ENCODE measurements at places on chromosomes 3 and 15. TPM values are rescaled to one million over a fixed set of nuclear protein-coding genes. Genes with fewer than 3 reads are reported as not detected.

The HYAL1 gene
- not detected for total RNA-seq

The NR1I2 gene
- total RNA-seq: 1.2 TPM

The SPESP1 gene
- total RNA-seq: 1.1 TPM

The SAXO2 gene
- 2.4 TPM for total RNA-seq

The CCRL2 gene
- total RNA-seq: 3.1 TPM

The ATP11B gene
- 83.3 TPM for total RNA-seq

The NLGN1 gene
- total RNA-seq: not detected

The OSBPL10 gene
- 5.5 TPM for total RNA-seq

The UROC1 gene
- total RNA-seq: not detected

The CCR8 gene
- not detected for total RNA-seq

GRCh38 chr3:66256806-66257205, 36.0 kb downstream of the SLC25A26 start:
- H3K27ac ChIP-seq: no peak overlapping the region
- H3K4me3 ChIP-seq: no peak overlapping the region
- H3K4me1 ChIP-seq: peaks cover 4% of the 10 kb centered on the region
- no peak for DNase-seq
- no peaks in the 10 kb centered on the region for H3K27me3 ChIP-seq

DNA sequence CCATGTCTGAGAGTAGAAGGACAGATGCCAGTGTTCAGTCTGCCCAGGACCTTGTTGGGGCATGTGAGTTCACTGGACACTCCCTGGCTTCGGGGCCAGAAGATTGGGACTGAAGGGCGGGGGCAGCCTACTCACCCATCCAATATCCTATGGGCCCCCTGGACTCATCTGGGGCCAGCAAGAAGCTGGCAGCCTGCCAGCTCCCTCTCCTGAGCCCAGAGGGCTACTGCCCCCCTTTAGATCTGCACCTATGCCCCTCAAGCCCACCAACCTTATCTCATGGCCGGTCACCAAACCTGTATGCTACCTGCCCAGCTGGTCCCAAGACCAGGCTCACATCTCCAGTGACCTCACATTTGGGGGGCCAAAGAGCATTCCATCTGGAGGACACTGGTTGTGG, 8.1 kb downstream of the PTH1R start:
- H3K27ac ChIP-seq: no peak overlapping the region
- DNase-seq: no peak
- peaks cover 41% of the 10 kb centered on the region for H3K27me3 ChIP-seq

GRCh38 chr15:36753173-36753572, 173.7 kb downstream of the CDIN1 start:
- DNase-seq: no peak
- H3K4me3 ChIP-seq: no peak overlapping the region

GRCh38 chr3:41207355-41207754, 8.1 kb downstream of the CTNNB1 start:
- H3K4me3 ChIP-seq: peak overlapping the region; percentile 20
- H3K36me3 ChIP-seq: peaks cover 34% of the 10 kb centered on the region
- H3K27ac ChIP-seq: peak overlapping the region; percentile 26
- H3K27me3 ChIP-seq: no peaks in the 10 kb centered on the region
- H3K4me1 ChIP-seq: peaks cover 73% of the 10 kb centered on the region

GRCh38 chr3:16329826-16330129, 64.8 kb downstream of the OXNAD1 start:
- H3K27ac ChIP-seq: peak overlapping the region; percentile 27
- peaks cover 66% of the 10 kb centered on the region for H3K36me3 ChIP-seq
- no peak for DNase-seq
- H3K27me3 ChIP-seq: no peaks in the 10 kb centered on the region

- H3K36me3 ChIP-seq: no peaks in the 10 kb centered on the region
- no peak overlapping the region for H3K4me3 ChIP-seq
- no peaks in the 10 kb centered on the region for H3K27me3 ChIP-seq
- DNase-seq: no peak
- H3K4me1 ChIP-seq: no peaks in the 10 kb centered on the region
Observed at GRCh38 chr15:68682330-68682729, 103.5 kb downstream of the CORO2B start.

- no peaks in the 10 kb centered on the region for H3K27me3 ChIP-seq
- H3K4me1 ChIP-seq: no peaks in the 10 kb centered on the region
- DNase-seq: no peak
Observed at GRCh38 chr15:100553468-100553867, 24.7 kb upstream of the CERS3 start.

- H3K4me1 ChIP-seq: peaks cover 1% of the 10 kb centered on the region
- H3K4me3 ChIP-seq: no peak overlapping the region
- H3K36me3 ChIP-seq: no peaks in the 10 kb centered on the region
Observed at GRCh38 chr3:126954141-126954842, 28.6 kb upstream of the PLXNA1 start.

DNA sequence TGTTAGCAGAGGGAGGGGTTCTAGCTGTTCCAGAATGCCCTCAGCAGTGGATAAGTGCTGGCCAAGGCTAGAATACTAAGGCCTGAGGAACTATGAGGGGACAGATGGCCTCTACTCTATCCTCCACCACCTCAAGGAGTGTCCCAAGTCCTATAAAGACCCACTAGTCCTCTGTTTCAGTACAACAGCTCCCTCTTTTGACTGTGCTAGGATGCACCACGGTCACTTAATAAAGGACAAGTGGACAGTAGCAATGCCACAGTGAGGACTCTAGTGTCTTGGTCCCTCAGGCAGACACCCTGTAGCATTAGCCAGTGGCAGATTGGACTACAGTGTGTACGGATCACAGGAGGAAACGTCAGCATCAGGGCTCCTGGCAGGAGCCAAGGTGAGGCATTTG, 171.8 kb upstream of the PROK2 start:
- no peak for DNase-seq
- peaks cover 16% of the 10 kb centered on the region for H3K4me1 ChIP-seq
- no peaks in the 10 kb centered on the region for H3K27me3 ChIP-seq
- H3K27ac ChIP-seq: no peak overlapping the region

GRCh38 chr15:35244227-35244626, 159.1 kb upstream of the NANOGP8 start:
- no peaks in the 10 kb centered on the region for H3K4me1 ChIP-seq
- H3K36me3 ChIP-seq: no peaks in the 10 kb centered on the region
- no peaks in the 10 kb centered on the region for H3K27me3 ChIP-seq
- no peak for DNase-seq

DNA sequence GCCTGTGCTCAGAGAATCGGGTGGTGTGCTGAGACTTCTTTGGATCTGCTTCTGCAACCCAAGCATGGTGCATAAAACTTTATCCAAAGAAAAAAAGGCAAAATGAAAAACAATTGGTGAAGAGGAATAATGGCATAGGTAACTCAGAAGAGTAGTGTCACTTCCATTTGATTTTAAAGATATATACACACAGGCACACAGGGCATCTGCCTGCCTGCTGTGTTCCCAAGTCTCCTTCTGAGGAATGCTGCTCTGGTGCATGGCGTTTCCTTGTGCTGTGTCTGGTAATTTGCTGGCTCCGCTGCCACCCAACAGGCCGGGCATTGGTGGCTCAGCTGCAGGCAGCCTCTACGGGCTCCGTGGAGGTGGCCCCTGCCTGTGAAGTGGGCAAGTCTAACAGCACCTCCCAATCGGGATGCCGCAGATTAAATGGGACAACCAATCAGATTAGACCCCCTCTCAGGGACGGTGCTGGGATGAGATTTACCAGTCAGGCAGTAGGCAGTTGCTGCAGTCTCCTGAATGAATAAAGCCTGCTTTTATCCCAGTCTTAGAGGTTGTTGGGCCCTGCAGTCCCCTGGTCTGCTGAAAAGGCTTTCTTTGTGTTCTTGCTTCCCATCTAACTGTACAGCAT, 253.7 kb upstream of the RASGRP1 start:
- DNase-seq: no peak
- H3K27me3 ChIP-seq: peaks cover 7% of the 10 kb centered on the region
- H3K4me1 ChIP-seq: peaks cover 5% of the 10 kb centered on the region
- no peak overlapping the region for H3K4me3 ChIP-seq
- no peak overlapping the region for H3K27ac ChIP-seq
- no peaks in the 10 kb centered on the region for H3K36me3 ChIP-seq

- no peak overlapping the region for H3K4me3 ChIP-seq
- peaks cover 18% of the 10 kb centered on the region for H3K36me3 ChIP-seq
- no peak overlapping the region for H3K27ac ChIP-seq
Observed at GRCh38 chr3:114542359-114542758, 248.5 kb downstream of the TIGIT start.

- H3K4me1 ChIP-seq: peaks cover 75% of the 10 kb centered on the region
- peaks cover 81% of the 10 kb centered on the region for H3K36me3 ChIP-seq
- H3K4me3 ChIP-seq: no peak overlapping the region
- DNase-seq: no peak
Observed at GRCh38 chr3:71031914-71032521, 551.5 kb downstream of the FOXP1 start.

DNA sequence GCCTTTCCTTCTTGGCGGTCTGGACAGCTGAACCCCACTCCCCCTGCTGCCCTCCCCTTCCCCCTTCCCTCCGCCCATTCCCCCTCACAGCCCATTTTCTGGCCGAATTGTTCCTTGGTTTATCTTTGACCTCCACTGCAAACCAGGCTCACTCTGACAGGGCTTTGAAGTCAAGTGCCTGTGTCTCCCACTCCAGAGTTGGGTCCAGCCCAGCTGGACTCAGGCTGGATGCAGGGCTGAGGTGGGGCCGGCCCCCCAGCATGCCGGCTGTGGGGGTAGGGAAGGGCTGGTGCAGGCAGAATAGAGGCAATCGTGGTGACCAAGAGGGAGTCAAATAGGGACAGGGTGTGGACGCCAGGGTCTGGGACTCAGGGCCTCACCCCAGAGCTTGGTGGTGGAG, 57.0 kb upstream of the MRPS22 start:
- no peaks in the 10 kb centered on the region for H3K27me3 ChIP-seq
- no peaks in the 10 kb centered on the region for H3K4me1 ChIP-seq
- no peaks in the 10 kb centered on the region for H3K36me3 ChIP-seq

GRCh38 chr3:172276103-172276502, 172.2 kb downstream of the GHSR start:
- no peaks in the 10 kb centered on the region for H3K27me3 ChIP-seq
- H3K27ac ChIP-seq: no peak overlapping the region
- H3K4me3 ChIP-seq: no peak overlapping the region
- no peak for DNase-seq

Data from activated naive CD8-positive, alpha-beta T cell treated with anti-CD3 and anti-CD28 coated beads for 36 hours (primary cell).